ENCODE measurements at places on chromosomes 13 and 19.

- DNase-seq, result no peak
Observed at GRCh38 chr19:4284974-4285373, 5.9 kb downstream of the SHD start.

DNA sequence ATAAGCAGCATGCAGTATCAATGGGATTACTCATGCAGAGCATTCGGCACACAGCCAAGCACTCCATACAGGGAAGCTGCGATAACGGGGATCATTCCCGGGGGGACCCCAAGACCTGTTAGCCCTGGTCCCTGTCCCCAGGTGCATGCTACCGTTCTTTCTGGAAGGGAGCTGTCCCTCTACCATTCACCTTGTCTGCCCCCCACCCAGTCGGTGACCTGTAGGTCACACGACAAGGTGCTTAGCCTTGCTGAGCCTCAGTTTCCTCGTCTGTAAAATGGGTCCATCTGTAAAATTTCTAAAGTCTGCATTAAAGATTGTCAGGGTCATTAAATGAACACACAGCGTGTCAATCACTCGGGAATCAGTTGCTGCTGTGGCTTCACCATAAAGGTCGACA, 6.8 kb upstream of the ACP7 start:
- DNase-seq, result no peak

DNA sequence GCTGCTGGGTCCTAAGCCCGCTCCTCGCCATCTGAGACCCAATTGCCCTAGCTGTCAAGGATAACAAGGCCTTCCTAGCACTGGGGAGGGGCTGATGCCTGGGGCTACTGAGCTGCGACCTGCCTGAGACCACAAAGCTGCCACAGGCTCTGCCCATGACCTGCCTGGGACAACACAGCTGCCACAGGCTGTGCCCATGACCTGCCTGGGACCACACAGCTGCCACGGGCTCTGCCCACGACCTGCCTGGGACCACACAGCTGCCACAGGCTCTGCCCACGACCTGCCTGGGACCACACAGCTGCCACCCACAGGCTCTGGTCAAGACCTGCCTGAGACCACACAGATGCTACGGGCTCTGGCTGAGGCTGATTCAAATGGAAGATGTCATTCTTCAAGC, 54.8 kb downstream of the EPS15L1 start:
- no peak for DNase-seq

DNA sequence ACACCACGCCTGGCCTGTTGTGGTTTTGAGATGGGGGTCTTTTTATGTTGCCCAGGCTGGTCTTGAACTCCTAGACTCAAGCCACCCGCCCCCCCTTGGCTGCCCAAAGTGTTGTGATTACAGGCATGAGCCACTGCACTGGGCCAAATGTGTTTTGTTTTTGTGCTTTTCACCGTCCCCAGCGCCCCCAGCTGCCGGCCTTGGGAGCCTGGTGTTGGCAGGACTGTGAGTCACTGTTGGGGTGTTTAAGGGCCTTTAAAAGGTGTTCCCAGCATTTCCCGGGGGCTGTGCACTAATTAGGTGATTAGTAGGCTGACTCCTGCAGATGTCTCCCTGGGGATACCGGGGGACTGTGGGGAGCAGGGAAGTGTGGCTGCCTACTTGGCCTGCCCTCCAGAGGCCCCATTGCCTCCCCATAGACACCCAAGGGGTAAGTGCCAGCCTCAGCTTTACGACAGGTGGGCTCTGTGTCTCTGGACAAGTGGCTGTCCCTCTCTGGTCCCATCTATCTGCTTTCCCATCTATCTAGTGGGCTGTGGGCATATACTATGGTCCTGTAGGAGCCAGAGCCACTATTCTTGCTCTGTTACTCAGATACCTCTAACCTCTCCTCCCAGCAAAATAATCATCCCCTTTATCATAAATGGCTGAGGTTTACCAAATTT, 11.8 kb upstream of the TLE5 start:
- no peak for DNase-seq

DNA sequence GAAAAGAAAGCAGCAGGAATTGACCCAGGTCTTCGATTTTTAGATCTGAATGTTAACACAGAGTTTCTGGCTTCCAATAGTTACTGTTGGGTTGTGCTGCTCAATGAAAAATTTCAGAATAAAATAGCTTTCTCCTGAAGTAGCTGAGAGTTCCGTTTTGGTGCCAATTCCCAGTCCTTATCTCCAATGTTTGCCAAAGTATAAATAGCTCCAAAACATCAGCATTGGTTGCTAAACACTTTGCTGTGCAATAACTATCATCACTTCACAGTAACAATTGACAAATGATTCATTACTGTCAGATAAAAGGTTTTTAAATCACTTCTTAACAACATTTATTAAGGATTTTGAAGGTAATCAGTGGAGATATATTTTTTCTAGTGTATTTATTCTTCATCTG, 446.0 kb downstream of the PCDH20 start:
- DNase-seq, result no peak

DNA sequence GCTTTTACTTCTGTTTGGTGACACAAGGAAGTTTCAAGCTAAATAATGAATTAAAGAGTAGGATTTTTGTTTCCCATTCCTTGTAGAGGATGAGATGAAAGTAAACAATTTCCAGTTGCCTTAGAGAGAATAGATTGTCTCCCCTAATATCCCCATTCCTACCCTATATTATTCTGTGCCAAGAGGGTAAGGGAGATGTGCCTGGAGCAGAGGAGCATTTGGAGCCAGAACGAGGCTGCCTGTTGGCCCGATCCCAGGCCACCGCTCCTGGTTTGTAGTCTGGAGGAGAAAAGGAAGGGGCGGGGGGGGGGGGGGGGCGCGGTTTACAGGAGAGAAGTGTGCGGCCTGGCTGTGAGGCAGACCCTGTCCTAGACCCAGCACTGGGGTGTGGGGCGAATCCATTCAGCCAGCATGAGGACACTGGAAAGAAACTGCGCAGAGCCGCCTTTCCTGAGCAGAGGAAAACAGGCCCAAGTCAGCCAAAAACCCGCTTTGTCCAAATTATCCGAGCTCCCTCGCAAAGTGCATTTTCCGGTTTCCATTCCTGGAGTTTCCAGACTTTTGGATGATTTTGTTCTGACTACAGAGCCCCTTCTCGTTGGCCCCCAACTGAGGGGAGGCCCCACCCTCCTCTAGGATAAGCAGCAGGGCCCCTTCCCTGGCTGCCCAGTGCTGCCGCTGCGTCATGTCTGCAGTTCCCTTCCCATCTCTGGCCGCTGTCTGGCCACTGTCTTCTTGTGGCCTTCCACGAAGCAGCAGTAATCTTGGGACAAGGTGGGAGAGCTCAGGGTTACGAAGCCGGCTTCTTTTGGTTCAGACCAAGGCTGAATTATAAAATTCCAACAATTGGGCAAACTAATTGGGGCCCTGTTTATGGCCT, 23.0 kb downstream of the NFIX start:
- DNase-seq, result no peak

All from NCI-H187 (cell line).